ENCODE measurements at places on chromosomes 7 and 10.
A peak's percentile ranks its signal among the peaks of the same experiment; 100 is the strongest.

GRCh38 chr10:61472090-61472674, 19.0 kb upstream of the TMEM26 start:
- no peak for DNase-seq

- DNase-seq = no peak
Measured at GRCh38 chr10:119784340-119785067, 58.7 kb downstream of the INPP5F start.

DNA sequence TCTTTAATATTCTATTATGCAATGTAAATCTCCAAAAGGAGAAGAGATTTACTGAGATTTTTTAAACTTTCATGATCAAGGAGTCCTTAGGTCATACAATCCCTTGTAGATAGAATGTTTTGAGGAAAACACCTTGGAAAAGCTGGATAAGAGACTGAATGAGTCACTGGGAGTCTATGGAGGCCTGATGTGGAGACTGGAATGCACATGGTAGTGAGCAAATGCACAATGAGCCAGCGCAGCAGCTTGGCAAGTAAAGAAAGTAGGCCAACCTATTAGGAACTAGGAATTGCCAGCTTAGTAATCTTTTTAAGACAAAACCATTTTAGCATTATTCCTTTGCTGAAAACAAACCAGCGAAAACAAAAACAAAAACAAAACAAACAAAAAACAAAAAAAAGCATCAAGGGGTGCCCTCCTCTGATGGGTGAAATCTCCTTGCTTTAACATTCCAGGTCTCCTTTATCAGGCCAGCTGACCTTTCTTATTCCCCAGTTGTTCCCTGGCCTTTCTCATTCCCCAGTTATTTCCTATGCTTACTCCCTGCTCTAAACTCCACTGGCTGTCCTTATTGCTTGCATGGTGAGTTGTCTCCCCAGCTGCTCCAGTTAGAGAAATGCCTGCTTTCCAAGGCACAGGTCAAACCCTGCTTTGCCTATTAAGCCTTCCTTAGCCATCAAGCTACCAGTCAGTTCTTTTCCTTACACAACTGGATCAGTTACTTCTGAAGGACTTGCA, 135.8 kb downstream of the PLCE1 start:
- DNase-seq = no peak

- DNase-seq = peak; percentile 69
Measured at GRCh38 chr7:18064242-18064838, 36.7 kb upstream of the PRPS1L1 start.

GRCh38 chr10:120644556-120645410, 187.8 kb downstream of the PLPP4 start:
- DNase-seq = no peak

DNA sequence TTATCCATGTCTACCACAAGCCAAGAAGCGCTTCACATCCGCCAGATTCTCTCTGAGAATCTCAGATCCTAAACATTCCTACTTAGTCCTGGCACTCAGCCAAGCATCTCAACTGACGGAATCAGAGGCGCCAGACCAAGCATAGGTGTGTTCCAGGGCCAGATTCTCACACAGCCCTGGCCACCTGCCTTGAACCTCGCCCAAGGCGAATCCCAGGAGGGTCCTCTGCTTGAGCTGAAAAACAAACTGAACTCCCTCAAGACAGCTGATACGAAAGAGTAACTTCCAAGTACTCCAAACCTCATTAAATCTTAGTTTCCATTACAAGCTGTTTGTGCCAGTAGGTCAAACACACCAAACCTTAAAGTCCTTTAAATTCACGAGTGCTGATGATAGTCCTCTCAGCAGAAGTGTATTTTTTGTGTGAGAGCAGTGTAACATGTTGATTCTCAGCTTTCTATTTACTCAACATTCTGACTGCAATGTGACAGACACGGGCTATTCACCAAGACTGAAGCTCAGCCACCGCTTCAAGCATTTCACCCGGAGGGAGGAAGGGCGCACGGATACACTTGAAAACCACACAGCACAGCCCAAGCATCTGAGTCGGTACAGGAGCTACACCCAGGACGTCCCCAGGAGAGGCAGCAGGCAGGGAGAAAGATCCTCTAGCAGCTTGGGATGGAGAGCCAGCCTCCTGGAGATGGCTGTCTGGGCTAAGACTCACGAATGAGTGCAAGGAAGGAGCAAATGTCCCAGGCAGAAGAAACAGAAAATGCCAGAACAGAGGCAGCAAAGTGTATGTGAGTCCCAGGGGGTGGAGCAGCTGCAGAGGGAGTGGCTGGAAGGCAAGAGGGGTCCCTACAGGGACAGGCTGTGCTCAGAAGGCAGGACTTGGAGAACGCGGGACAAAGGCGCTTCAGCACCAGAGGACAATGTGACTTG, 6.0 kb downstream of the PARD3 start:
- no peak for DNase-seq

- no peak for DNase-seq
Measured at GRCh38 chr7:52826515-52827265, 208.7 kb upstream of the POM121L12 start.

DNA sequence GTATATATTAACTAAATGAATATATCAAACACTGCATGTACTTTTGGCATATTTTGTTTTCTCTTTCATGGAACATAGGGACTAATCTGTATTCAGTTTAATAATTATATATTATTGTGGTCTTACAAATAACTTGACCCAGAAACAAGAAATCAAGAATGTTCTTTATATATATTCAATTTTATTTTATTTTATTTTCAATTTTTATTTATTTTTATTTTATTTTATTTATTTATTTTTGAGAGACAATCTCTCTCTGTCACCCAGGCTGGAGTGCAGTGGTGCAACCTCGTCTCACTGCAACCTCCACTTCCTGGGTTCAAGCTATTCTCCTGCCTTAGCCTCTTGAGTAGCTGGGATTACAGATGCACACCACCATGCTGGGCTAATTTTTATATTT, 258.4 kb upstream of the MYO3A start:
- no peak for DNase-seq

DNA sequence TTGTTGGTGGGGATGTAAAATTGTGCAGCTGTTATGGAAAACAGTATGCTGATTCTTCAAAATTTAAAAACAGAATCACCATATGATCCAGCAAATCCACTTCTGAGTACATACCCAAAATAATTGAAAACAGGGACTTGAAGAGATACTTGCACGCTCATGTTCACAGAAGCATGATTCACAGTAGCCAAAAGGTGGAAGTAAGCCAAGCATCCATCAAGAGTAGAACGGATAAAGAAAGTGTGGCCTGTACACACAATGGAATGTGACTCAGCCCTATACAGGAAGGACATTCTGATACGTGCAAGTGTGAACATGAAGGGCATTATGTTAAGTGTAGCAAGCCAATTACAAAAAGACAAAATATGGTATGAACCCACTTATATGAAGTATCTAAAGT, 696.7 kb upstream of the CELF2 start:
- no peak for DNase-seq

DNA sequence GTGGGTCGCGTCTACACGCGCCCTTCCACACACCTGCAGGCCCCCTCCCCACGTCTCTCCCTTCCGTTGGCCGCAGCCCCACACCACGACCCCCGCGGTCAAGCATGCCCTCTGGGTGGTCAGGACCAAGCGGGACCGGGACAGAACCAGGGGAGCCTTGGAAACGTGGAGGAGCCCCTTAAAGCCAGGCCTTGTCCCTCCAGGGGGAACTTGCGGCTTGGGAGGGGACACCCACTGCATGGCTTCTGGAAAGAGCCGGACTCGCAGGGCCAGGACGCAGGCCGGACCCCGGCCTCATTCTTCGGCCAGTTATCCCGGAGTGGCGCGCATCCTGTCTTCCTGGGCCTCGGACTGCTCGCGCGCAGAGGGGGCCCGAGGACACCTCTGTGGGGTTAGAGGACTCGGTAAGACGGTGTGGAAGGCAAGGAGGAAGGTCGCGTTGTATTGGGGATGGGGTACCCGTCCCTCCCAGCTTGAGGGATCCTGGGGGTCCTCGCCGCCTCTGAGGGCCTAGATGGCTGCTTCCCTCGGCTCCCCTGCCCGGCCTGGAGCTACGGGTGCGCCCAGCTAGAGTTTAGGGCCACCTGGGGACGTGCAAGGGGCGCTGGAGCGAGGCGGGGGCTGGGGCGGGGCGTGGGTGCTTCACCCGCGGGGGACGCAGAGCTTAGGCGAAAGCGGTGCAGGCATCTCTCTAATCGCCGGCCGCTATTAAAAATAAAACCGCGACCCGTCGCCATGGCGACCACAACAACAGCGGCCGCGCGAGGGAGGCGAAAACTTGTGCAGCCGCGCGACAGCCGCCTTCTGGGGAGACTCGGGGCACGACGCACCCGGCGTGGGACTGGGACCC, 1.8 kb upstream of the PDGFA start:
- DNase-seq = peak; percentile 36

DNA sequence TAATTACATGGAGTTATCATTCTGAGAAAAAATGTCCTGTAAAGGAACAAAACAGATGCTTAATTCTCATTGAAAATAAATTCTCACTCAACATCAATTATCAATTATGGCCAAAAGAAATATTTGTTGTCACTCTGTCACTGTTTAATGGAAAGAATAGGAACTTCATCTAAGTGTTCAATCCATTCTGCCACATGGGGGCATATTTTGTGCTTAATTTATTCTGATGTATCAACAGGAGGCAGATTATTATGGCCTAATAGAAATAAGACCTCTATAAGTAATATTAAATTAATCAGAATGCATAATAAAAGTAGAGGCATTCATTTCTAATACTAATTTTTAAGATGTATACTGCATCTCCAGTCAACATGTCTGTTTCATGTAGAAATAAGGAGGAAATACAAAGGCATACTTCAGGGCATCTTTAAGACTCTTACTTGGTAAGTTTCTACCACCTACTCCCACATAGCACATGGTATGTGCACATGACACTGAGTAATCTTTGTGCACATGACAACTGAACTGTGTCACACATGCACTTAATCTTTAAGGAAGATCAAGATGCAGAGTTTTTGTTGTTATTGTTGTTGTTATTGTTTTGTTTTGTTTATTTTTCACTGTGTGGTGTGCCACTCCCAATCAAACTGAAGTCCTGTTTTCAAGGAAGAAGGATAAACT, 420.4 kb upstream of the SEMA3A start:
- no peak for DNase-seq

DNA sequence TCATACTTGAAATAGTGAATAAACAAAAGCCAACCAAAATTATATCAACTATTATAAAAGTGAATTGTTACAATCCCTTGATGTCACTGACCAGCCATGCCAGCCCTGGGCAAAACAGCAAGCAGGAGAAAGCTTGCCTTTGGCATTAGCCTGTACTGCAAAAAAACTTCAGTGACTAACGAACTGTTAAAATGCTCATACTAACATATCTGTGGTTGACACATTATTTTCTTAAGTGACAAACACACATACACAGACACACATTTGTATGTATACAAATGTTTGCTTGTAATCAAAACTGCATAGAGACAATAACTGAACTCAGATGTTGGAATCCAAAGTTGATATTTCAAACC, 29.5 kb downstream of the CHCHD3 start:
- DNase-seq = no peak

DNA sequence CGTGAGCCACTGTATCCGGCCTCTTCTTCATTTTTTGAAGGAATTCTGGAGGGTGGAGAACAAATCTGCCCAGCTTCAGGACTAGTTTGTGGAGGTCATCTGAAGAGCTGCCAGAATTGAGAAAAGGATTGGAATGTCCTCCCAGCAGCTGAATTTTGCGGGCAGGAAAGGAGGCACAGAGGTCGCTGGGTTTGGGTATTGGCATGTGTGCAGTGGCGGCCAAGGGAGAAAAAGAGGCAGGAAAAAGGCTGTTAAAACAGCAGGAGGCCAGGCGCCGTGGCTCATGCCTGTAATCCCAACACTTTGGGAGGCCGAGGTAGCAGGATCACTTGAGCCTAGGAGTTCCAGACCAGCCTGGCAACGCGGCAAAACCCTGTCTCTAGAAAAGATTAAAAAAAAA, 80.4 kb downstream of the HIP1 start:
- DNase-seq = no peak

Measured in endothelial cell (in vitro differentiated cells).